ENCODE measurements at places on chromosomes 12 and 14.

- DNase-seq: no peak
These were observed 240.1 kb upstream of the ARHGAP5 start for GRCh38 chr14:31837031-31837430.

DNA sequence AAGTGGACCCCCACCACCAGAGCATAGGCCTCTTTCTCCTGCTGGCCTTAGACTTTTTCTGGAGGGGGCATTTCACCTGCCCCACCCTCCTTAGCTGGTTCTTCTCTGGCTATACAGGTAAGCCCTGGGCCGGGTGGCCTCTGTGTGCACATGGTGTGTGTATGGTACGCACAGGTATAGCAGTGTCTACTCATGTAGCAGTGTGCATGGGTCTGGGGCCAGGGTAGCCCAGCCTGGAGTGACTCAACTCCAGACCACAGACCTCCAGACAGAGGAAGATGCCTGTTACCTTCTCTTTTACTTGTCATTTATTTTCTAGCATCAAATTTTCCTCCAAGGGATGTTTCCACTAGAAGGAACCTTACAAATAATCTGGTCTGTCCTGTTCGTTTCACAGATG is 6.9 kb downstream of the KCNA5 start:
- no peak for DNase-seq

- DNase-seq: no peak
These were observed 97.9 kb downstream of the TNFAIP2 start for GRCh38 chr14:103220982-103221641.

DNA sequence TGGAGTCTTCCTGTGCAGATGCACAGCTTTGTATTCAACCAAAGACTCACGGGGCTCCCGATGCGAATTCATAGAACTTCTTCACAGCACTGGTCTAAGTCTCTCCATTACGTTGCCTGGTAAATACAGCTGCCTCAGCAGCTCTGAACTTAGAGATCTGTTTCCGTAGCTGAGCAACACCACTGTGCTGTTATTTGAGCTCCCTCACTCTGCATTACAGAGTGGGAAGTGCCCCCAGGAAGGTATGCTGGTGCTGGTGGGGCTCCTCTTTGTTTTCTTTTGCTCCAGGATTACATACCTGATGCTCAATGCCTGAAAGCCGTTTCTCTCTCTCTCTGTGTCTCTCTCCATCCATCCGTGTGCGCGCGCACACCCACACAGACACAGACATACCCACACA is 227.5 kb upstream of the RMST start:
- no peak for DNase-seq

DNA sequence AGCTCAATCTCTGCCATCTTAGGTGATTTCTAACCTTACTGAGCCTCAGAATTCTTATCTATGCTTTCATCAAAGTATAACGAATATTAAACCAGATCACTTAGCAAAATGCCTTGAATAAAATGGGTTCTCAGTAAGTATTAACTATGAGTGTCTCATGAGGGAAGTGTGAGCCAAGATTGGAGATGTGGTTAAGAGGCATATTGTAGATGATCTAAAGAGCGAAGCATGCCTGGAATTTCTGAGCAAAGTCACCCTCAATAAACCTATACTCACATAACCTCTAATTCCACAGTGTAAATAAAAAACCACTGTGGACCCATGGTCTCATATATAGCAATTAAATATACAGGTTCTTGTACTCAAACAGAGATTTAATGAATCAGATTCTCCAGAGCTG is 193.1 kb upstream of the FSCB start:
- DNase-seq: no peak

DNA sequence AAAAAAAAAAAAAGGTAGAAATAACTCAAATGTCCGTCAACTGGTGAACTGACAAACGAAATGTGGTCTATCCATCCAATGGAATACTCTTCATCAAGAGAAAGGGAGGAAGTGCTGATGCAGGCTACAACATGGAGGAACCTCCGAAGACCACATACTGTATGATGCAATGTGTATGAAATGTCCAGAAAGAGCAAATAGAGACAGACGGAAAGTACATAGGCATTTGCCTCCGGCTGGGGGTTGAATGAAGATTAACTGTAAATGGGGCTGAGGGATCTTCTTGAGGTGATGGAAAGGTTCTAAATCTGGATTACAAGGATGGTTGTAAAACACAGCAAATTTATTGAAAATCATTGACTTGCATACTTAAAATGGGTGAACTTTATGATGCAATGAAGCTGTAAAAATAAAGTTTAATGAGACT is 35.4 kb downstream of the DLK1 start:
- no peak for DNase-seq

GRCh38 chr12:97597031-97597751 is 134.6 kb downstream of the RMST start:
- DNase-seq: no peak

DNA sequence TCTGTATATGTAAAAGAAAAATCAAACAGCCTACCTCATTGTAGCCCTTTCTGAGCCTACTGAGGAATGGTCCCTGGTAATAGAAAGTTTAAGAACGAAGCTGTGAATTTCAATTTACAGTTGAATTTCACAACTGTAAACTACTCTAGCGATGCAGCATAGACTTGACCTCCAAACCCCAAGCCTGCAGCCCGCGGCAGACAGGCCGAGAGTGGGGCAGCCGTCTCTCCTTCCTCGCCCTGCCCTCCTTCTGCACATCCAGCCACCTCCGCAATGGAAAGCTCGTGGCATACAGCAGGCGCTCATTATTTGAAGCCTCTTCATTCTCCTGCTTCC is 15.3 kb downstream of the RNASE2 start:
- no peak for DNase-seq

DNA sequence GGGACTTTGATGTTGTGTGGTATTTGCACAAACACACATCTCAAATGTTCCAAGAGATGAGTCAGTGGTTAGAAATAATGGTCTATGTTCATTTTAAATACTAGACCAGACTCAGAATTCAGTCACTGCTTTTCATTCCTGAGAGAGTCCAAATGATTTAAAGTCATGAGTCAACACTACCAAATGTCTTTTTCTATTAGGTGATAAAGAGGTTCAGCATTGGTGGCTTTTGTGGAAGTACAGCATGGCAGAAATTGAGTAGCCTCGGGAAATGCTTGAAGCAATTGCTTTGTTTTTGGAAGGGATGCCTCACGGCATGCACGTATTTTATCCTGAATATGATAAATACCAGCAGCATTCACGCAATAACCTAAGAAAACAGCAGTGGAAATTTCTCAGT is 115.7 kb downstream of the DIO2 start:
- DNase-seq: no peak

DNA sequence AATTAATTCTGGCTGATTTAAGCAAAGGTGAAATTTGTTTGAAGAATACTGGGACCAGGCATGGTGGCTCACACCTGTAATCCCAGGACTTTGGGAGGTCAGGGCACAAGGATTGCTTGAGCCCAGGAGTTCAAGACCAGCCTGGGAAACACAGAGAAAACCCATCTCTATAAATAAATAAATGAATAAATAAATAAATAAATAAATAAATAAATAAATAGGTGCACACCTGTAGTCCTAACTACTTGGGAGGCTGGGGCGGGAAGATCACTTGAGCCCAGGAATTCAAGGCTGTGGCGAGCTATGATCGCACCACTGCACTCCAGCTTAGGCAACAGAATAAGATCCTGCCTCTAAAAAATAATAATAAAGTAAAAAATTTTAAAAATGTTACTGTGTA is 4.4 kb upstream of the C14orf39 start:
- no peak for DNase-seq

- DNase-seq: no peak
These were observed 26.3 kb upstream of the FOS start for GRCh38 chr14:75252254-75252837.

GRCh38 chr14:75711105-75711795 is 50.2 kb downstream of the TTLL5 start:
- peak; percentile 4 for DNase-seq

DNA sequence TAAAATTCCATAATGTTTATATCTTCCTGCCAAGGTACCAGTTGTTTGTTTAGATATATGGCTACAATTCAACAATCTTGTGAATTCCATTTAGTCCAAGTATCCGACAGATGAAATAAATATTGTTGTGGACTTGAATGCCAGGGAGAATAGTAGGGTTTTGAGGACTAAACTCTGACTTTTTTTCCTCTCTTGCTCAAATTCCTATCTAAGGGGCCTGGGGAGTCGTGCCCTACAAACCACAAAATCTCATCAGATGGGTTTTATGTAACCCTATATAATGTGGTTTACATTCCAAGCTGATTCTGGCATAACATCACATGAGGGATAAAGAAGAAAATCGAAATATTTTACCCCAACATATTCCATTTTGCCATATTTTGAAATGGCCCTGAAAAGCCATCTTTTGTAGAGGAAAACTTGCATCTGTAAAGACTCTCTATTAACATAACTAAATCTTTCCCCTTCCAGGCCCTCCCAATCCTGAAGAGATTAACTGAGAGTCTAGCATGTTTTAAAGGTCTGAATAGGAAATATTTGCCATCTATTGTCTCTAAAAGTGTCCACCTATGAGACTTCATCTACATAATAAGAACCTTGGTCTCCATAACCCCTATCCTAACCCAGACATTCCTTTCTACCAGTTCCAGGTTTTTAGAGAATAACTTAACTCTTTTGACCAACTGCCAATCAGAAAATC is 184.7 kb upstream of the KITLG start:
- no peak for DNase-seq

DNA sequence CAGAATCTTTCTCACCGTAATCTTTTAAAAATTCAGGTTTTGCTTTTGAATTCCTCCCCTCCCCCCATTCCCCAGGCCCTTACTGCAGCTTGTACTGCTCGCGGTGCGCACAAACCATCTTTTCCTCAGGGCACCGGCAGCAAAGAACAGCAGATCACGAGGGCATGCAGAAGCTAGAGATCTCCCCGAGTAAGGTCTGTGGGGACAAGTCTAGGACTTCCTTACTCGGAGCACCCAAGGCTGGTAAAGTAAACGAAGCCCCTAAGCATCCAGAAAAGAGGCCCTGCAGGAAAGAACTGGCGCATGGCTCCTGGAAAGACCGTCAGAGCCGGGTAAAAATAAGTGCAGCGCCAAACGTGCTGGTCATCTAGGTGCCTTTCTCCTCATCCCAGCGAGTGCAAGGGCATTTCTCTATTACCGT is 727 bp downstream of the LDHB start:
- peak; percentile 64 for DNase-seq

- DNase-seq: no peak
These were observed 35.5 kb downstream of the PDZRN4 start for GRCh38 chr12:41223600-41223999.

- no peak for DNase-seq
These were observed 505 bp downstream of the BCL2L2 start for GRCh38 chr14:23307146-23307530.

- no peak for DNase-seq
These were observed 153.9 kb downstream of the KIF26A start for GRCh38 chr14:104292084-104292970.

DNA sequence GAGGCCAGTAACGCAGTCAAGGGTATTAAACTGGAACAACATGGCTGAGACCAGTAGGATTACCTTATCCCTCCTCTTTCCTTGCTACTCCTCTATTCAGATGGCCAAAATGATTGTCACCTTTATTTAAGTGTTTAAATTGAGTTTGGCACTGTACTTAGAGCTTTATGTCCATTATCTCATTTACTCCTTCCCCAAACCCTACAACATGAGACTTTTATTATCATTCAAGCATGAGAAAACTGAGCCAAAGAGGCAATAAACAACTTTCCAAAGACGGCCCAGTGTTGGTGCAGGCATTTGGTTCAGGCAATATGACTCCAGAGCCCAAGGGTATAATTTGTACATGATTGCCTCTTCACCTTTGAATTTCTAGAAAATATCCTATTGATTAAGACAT is 370.9 kb upstream of the KITLG start:
- DNase-seq: no peak

GRCh38 chr14:92638904-92639303 is 109.5 kb downstream of the LGMN start:
- DNase-seq: no peak

DNA sequence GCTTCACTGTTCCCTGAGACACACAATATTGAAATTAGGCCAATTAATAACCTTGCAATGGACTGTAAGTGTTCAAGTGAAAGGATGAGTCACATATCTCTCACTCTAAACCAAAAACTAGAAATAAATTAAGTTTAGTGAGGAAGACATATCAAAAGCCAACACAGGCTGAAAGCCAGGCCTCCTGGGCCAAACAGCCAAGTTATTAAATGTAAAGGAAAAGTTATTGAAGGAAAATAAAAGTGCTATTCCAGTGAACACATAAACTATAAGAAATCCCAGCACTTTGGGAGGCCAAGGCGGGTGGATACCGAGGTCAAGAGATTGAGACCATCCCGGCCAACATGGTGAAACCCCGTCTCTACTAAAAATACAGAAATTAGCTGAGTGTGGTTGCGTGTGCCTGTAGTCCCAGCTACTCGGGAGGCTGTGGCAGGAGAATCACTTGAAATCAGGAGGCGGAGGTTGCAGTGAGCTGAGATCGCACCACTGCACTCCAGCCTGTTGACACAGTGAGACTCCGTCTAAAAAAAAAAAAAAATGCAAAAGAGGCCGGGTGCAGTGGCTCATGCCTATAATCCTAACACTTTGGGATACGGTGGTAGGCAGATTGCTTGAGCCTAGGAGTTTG is 10.4 kb upstream of the HEATR5A start:
- DNase-seq: no peak

- no peak for DNase-seq
These were observed 11.4 kb downstream of the CLECL1 start for GRCh38 chr12:9721394-9722092.

- DNase-seq: no peak
These were observed 2.9 kb upstream of the DYRK2 start for GRCh38 chr12:67645601-67646000.

- no peak for DNase-seq
These were observed 87.0 kb downstream of the ACTN1 start for GRCh38 chr14:68891851-68892660.

DNA sequence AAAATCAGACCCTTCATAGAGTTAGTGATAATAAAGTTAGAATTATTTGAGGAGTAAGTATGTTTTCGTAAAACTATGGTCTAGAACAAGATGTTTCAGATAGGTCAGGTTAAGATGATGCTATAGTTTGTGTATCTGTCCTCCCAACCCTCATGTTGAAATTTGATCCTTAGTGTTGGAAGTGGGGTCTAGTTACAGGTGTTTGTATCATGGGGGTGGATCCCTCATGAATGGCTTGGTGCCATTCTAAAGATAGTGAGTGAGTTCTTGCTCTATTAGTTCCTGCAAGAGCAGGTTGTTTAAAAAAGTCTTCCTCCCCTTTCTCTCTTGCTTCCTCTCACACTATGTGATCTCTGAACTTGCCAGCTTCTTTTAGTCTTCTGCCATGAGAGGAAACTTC is 707.3 kb upstream of the FOXG1 start:
- no peak for DNase-seq

DNA sequence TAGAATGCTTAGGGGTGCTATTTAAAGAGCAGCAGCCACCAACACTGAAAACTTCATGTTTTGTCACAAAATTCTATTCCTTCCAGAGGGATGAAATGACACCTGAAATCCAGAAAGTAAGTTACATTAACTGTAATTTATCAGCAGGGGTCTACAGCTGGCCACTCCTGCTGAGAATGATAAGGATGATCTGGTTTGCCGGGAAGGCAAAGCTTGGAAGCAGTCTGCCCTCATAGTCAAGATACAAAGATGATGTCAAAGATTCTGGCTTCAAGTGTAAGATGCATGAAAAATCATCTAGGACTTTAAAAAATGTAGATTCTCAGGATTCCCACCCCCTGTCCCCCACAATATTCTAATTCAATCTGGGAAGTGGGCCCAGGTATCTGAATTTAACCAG is 58.4 kb downstream of the DCAF5 start:
- no peak for DNase-seq
